HCT116 (cell line): ENCODE measurements at places on chromosomes 16 and 17.

DNA sequence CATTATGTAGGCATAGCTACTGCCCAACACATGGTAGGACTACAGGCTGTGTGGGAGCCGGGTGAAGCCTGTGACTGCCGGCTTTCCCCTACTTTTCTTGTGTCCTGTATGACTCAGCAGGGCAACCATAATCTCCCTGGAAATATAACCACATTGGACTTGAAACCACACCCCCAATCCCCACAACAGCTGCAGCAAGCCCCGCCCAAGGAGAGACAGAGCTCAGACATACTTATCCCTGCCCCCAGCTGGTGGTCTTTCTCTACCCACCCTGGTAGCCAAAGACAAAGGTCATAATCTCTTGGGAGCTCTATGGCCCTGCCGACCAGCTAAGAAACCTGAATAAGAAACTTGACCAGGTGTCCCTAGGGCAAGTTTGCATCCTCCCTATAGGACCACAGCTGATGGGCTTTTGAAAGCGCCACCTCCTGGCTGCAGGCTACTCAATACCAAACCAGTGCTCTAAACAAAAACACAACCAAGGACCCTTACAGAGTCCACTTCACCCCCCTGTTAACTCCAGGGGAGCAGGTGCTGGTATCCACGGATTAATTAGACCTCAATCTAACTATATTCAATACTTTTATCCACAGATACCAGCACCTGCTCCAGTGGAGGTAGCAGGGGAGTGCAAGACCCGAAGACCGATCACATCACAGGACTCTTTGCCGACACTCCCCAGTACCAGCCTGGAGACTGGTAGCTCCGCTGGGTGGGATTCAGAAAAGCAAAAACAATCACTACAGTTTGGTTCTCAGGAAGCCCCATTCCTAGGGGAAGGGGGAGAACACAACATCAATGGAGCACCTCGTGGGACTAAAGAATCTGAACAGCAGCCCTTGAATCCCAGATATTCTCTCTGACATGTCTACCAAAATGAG, 91.2 kb downstream of the IRX5 start:
- DNase-seq: peak; percentile 67

GRCh38 chr16:919658-920050, 51.1 kb downstream of the LMF1 start:
- no peak for DNase-seq

DNA sequence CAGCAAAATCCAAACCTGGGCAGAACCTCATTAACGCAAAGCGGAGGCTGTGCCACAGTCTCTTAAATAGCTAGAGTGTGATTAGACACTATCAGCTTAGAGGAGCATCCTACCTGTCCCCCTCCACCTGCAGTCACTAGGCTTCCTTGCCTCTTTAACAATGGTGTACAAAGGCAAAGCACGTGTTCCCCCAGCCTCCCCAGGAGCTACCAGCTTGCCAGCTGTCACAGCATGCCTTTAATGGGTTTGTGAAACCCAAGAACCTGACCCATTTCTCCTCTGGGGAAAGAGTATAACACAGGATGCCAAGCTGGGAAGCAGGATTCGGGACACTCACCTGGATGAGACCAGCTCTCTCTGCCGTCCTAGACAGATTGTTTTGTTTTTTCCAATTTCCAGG, 37.2 kb upstream of the TBX2 start:
- DNase-seq: no peak

GRCh38 chr16:72400257-72401083, 228.5 kb upstream of the PMFBP1 start:
- peak; percentile 28 for DNase-seq

- DNase-seq: no peak
Observed at GRCh38 chr17:15472891-15473290, 5.5 kb upstream of the CDRT4 start.

- DNase-seq: no peak
Observed at GRCh38 chr16:79250502-79251098, 349.9 kb downstream of the MAF start.

- DNase-seq: no peak
Observed at GRCh38 chr17:1986783-1987451, 38.2 kb downstream of the RTN4RL1 start.

- no peak for DNase-seq
Observed at GRCh38 chr16:3716831-3717234, 491 bp downstream of the TRAP1 start.

DNA sequence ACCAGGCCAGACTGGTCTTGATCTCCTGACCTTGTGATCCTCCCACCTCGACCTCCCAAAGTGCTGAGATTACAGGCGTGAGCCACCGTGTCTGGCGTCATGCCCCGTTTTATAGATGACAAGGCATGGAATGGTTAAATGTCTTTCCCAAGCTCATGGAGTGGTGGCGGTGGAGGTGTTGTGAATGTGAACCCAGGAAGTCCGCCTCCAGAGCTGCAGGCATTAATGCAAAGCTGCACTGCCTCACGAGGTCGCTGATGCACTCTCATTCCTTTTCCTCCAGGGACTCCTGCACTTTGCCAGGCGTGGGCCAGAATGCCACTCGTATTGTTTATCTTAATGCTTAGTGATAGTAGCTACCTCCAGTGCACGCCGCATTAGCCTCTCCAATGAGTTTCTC, 149.6 kb downstream of the WWOX start:
- no peak for DNase-seq

DNA sequence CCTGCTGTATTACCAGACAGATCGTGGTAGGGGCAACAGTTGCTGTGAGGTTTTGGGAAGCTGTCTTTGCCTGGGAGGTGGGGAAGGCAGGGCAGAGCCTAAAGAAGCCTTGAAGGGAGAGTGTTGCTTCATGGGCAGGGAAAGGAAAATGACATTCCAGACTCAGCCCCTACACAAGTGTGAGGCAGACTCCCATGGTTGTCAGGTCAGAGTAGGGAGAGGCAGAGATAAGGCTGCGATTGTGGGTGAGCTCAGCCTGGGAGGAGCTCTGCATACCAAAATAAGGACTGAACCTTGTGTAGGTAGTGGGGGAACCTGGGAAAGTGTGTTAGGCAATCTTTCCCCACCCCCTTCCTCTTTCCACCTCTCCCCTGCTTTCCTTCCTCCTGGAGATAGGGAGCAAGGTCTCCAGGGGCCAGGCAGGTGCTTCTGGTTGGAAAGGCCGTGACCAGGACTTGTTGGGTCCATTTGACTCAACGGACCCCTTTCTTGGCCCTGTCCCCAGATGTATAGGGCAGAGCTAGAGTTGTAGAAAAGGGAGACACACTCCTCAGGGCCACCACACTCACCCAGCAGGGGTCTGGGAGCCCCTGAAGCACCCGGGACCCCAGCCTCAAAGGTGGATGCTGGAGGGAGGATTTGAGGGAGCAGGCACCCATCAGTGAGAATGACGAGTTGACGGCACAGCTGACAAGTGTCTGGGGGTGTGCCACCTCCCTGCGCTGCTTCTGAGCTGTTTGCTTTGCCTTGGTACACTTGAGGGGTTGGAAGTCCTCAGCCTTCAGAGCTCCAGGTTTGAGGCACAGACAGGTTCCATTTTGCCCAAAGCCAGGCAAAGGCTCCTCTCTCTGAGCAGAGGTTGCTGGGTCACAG, 18.5 kb upstream of the TOB1 start:
- no peak for DNase-seq

DNA sequence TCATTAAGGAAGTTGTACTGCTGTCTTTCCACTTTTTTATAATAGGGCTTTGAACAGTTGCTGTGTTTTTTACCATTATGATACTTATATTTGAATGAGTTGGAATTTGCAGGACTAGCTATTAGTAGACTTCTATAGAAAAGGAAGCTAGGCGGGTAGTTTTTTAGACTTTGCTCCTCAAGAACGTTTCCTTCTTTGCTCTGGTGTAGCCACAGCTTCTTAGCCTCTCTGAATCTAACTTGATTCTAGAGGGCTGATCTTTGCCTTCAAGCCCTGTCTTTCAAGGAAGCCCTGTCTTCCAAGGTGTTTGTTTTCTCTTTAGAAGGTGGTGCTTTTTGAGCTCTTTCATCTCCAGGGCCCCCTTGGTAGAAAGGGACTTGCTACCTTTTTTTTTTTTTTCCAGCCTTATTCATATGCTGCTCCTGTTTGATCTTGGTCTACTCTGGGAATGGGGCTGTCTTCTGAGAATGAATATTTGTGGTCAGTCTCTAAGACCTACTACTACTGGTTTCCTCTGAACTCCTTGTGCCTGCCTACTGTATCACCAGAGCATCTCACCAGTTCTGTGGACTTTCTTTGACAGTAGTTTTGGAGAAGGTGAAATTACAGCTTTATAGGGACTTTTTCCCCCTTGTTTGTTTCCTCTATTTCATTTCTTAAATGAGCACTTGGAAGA, 52.3 kb upstream of the RASL10B start:
- no peak for DNase-seq

- DNase-seq: no peak
Observed at GRCh38 chr17:13583996-13584700, 17.6 kb downstream of the HS3ST3A1 start.

- DNase-seq: no peak
Observed at GRCh38 chr17:73792994-73793393, 148.7 kb upstream of the SDK2 start.

DNA sequence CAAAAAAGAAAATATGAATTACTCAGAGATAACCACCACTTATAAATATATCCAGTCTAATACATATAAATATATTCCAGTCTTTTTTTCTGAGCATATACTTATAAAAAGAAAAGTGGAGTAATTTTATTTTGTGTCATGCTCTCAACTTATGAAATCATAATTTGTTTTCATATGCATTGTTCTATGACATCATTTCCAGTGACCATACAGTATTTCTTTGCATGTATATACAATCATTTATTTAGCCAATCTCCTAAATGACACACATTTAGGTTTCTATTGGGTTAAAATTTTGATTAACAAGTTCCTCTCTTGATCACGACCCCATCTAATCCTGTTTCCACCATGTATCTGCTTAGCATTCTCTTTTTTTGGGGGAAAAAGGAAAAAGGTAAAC, 16.4 kb upstream of the NDEL1 start:
- DNase-seq: no peak

DNA sequence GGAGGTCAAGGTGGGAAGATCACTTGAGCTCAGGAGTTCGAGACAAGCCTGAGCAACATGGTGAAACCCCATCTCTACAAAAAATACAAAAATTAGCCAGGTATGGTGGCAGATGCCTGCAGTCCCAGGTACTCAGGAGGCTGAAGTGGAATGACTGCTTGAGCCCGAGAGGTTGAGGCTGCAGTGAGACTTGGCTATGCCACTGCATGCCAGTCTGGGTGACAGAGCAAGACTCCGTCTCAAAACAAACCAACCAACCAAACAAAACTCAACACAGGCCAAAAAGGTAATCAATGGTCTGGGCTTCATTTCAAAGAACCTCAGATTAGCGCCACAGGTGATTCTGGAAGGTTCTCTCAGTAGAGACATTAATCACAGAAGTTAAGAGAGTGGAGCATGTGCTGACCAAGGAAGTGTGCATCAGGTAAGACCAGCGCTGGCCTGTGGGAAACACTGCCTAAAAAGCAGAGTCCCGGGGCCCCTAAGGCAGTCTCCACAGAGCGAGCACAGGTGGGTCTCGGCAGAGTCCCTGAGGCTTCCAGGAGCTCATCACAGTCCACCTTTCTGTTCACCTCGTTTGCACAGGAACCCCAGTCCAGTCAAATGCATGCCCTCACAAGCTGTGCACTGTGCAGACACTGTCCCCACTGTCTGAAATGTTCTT, 71.5 kb upstream of the TRAP1 start:
- DNase-seq: no peak

GRCh38 chr17:81682565-81683207, 911 bp downstream of the ARL16 start:
- no peak for DNase-seq

GRCh38 chr17:59668816-59669215, 38.4 kb downstream of the PTRH2 start:
- peak; percentile 49 for DNase-seq

GRCh38 chr17:43528988-43529814, 16.9 kb downstream of the ETV4 start:
- no peak for DNase-seq

DNA sequence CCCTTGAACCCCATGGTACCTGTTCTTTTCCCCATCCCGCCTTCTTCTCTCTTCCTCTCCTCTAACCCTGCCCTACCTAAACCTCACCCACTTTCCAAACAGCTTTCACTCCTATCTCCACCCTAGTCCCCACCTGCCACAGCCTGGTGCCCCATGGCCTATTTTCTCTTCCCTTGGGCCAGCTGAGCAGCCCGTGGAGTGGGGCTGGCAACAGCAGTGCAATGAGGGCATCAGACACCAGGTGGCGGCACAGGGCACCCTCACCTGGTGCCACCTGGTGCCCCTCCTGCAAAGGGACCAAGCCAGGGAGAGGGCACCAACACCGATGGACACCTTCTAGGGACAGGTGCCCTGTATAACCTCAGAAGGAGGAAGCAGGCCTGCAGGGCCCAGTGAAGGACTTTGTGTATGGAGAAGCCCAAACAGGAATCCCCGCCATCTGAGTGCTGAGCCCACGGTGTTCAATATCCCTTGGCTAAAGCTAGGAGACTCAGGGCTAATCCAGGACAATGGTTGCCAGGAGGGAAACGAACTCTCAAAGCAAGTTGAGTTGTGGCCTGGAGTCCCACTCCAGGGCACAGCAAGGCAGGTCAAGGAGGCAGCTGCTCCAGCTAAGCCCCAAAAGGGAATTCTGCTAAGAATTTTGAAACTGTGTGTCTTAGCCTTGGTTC, 4.0 kb upstream of the ABCC3 start:
- DNase-seq: peak; percentile 59

GRCh38 chr16:13134836-13135235, 233.4 kb downstream of the SHISA9 start:
- no peak for DNase-seq

DNA sequence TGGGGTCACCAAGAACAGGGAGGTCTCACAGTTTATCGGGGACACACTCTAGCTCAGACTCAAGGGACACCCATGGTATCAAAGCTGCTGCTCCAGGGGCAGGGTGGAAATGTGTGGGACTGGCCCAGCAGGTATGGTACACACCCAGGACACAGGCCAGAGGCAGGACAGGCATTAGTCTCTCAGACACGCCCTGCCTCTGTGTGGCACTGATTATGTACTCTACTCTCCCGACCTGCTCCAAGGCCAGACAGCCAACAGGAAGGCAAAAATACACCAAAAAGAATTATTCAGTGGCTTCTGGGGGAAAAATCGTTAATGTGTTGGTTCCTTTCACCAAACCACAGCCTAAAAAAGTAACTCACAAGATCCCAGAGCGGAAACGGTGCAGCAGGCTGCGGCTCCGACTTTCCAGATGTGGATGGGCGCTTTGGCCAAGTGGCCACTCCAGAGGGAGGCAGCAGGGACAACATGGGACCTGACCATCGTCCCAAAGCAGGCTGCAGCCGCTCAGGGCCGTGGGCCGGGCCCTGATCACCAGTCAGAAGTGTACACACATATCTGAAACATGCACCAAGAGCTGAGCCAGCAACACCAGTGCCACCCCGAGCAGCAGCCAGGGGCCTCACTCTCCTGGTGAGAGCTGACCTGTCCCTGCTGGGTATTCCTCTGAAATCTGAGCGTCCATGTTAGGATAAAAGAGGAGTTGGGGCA, 1.0 kb upstream of the SIRT7 start:
- no peak for DNase-seq

- DNase-seq: no peak
Observed at GRCh38 chr16:57689762-57690558, 4.6 kb upstream of the DRC7 start.

- no peak for DNase-seq
Observed at GRCh38 chr16:20507280-20507679, 56.0 kb downstream of the ACSM2A start.

- DNase-seq: no peak
Observed at GRCh38 chr16:85316944-85317343, 204.7 kb upstream of the CIBAR2 start.
